ENCODE measurements at places on chromosomes 16 and 17.
A peak's percentile ranks its signal among the peaks of the same experiment; 100 is the strongest.

GRCh38 chr16:84753412-84754326 is 53.9 kb downstream of the USP10 start:
- no peak for DNase-seq

- no peak for DNase-seq
These were observed 18.8 kb upstream of the TMEM220 start for GRCh38 chr17:10748531-10749181.

DNA sequence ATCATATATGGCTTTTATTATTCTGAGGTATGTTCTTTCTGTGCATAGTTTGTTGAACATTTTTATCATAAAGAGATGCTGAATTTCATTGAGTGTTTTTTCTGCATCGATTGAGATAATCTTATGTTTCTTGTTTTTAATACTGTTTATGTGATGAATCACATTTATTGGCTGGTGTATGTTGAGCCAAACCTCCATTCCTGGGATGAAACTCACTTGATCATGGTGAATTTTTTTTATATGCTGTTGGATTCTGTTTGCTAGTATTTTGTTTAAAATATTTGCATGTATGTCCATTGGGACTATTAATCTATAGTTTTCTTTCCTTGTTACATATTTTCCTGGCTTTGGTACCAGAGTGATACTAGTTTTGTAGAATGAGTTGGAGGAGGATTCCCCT is 500.2 kb downstream of the CDH11 start:
- no peak for DNase-seq

GRCh38 chr17:44898768-44899073 is 524 bp downstream of the EFTUD2 start:
- peak; percentile 51 for DNase-seq

GRCh38 chr16:58732545-58733247 is 1.4 kb downstream of the GOT2 start:
- no peak for DNase-seq

DNA sequence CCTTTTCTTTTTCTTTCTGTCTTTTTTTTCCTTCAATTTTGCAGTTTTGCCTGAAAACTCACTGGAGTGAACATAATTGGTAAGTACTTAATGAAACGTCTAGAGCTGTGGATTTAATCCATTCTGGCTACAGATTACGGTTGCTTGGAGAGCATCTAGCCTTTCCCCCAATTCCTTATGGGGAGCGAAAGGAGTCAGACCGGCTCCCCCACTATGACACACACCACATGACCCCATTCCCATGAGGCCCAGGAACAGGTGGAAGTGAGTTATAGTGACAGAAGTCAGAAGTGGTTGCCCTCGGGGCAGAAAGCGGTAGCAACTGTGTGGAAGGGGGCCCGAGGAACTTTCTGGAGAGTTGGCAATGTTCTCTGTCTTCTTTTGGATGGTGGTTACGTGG is 41.2 kb downstream of the EMP2 start:
- DNase-seq = no peak

- DNase-seq = no peak
These were observed 30.9 kb upstream of the SUPT4H1 start for GRCh38 chr17:58382872-58383242.

DNA sequence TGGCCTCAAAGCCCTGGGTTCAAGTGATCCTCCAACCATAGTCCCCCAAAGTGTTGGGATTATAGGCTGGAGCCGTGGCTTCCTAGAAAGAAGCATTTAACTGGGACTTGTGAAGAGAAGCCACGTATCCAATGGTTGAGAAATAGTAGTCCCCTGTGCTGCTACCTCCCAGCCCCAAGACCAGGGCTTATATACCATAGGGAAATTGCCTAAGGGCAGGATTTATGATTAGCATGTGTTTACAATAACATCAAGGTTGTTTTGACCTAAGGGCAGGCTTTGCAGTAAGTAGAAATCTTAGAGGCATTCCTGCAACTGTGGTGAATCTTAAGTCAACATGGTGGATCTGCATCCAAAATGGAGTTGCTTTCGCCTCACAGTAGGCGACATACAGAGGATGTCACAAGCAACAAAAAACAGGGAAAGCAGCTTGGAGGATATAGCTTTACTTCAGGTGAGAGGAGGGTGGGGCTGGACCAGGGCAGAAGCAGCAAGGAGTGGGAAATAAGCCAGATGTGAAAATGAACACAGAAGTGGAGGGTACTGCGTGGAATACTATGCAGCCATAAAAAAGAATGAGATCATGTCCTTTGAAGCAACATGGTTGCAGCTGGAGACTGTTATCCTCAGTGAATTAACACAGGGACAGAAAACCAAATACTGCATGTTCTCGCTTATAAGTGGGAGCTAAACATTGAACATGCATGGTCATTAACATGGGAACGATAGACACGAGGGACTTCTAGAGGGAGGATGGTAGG is 18.7 kb upstream of the NSMCE1 start:
- no peak for DNase-seq

DNA sequence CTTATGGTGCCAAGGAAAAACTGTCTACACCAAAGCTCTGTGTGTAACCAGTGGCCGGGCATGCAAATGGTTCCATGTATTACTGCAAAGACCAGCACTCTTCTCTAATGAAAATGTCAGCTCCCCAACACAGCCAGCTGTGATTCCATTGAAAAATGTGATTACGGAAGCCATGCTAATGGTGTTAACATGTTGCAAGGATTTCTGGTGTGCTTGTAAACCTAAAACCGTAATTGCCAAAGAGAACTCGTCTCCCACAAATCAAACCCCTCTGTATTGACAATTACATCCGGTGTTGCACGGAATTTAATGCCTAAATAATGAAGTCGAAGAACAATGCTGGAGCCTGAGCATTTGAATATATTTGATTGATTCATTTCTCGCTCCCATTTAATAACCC is 351.7 kb downstream of the NPIPA8 start:
- DNase-seq = no peak

GRCh38 chr17:81422776-81423697 is 27.8 kb downstream of the BAHCC1 start:
- peak; percentile 85 for DNase-seq

DNA sequence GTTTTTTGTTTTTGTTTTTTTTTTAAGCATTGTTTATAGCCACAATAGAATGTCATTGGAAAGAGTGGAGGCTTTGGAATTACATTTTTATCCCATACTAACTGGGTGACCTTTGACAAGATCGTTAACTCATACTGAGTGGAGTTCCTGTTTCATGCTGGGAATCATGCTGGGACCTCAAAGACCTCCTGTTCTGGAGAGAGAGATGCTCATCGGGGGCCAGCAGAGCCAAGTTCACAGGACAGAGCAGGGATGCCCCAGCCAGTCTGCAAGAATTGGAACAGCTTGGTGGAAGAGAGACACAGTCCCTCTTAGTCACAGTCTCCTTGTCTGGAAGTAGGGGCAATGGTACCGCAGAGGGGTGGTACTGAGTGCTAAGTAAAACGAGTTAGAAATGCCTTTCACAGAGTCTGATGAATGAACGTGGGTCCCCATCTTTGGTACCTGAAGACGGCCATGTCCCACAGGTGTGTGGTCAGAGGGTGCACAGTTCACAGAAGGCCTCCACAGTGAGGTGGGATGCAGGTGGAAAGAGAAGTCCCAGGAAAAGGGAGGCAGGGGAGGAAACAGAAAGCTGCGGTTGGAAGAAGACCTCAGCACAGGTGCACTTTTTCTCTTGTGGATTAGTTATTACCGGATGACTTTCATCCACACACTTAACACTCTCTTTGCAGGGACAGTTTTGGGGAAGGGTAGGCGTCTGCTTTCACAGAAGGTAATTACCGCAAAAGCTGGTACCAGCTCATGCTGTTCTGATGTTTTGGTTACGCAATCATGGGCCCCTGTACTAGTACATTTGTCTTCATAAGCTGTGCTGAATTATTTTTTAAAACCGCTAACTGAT is 147.8 kb downstream of the PRKCA start:
- DNase-seq = no peak

GRCh38 chr17:13958773-13959172 is 110.5 kb upstream of the COX10 start:
- DNase-seq = no peak

DNA sequence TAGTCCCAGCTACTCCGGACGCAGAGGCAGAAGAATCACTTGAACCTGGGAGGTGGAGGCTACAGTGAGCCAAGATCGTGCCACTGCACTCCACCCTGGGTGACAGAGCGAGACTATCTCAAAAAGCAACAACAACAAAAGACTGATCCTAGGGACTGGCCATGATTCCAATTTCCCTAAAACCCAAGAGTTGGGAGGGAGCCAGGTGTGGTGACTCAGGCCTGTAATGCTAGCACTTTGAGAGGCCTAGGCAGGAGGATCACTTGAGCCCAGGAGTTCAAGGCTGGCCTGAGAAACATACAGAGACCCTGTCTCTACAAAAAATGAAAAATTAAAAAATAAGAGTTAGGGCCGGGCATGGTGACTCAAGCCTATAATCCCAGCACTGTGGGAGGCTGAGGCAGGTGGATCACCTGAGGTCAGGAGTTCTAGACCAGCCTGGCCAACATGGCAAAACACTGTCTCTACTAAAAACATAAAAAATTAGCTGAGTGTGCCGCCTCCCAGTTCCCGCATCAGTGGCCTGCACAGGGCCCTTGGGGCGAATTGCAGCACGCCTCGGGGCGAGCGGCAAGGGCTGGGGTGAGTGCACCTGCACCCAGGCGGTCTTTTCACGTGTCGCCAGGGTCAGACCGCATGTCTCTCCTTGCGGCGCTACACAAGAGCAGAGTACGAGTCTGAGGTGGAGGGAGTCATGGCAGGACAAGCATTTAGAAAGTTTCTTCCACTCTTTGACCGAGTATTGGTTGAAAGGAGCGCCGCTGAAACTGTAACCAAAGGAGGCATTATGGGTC is 40.8 kb downstream of the CDH3 start:
- no peak for DNase-seq

DNA sequence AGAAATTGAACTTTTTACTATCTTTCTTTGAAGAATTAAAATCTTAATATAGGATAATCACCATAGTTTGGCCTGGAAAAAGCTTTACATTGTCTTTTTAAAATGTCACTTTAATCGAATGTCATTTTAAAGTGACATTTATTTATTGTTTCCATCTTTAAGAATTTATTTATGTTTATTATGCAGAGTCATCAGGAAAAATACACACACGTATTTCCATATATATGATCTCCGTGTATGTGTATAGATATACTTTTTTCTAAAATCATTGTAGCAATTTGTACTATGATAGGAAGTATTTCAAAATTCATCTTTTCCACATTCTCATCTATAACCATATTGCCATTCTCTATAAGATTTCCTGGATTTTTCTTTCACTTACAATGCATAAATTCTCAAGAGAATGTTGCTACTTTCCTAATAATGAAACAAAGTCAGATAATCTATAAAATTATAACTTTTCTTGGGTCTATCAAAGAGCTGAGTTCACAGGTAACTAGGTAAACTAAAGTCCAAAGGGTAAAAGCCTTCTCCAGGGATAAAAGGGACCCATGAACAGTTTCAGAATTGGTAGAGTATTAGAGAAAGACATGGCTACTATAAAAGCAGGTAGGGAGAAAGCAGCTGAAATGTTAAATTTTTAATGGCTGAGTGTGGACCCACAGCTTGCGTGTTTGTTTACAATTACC is 11.9 kb downstream of the ABCA8 start:
- DNase-seq = no peak

- DNase-seq = peak; percentile 70
These were observed 98.1 kb upstream of the DNAH17 start for GRCh38 chr17:78675316-78675616.

DNA sequence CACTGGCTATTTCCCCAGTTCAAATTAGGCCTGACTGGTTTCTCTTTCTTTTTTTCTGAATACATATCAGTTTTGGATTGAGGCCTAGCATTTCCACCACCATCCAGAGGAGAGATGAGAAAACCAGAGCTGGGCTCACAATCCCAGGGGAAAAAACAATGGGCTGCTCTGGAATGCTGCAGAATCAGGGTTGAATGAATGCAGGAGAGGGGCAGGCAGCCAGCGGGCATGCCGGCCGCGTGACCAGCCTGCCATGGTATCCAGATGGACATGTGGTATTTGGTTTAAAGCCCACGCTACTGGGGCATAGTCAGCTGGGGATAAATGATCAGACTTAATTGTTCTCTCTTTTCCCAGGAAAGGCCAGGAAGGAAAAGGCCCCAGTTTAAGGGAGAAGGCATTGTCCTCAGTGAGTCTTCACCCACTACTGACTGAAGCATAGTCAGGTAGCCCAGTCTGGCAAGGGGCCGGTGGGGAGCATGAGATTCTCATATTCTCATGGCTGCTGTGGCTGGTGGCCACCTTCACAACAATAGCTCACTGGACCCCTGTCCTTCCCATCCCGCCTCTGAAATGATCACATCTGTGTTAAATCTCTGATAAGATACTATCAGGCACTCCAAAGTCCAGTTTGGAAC is 38.7 kb upstream of the RHOT1 start:
- DNase-seq = no peak

DNA sequence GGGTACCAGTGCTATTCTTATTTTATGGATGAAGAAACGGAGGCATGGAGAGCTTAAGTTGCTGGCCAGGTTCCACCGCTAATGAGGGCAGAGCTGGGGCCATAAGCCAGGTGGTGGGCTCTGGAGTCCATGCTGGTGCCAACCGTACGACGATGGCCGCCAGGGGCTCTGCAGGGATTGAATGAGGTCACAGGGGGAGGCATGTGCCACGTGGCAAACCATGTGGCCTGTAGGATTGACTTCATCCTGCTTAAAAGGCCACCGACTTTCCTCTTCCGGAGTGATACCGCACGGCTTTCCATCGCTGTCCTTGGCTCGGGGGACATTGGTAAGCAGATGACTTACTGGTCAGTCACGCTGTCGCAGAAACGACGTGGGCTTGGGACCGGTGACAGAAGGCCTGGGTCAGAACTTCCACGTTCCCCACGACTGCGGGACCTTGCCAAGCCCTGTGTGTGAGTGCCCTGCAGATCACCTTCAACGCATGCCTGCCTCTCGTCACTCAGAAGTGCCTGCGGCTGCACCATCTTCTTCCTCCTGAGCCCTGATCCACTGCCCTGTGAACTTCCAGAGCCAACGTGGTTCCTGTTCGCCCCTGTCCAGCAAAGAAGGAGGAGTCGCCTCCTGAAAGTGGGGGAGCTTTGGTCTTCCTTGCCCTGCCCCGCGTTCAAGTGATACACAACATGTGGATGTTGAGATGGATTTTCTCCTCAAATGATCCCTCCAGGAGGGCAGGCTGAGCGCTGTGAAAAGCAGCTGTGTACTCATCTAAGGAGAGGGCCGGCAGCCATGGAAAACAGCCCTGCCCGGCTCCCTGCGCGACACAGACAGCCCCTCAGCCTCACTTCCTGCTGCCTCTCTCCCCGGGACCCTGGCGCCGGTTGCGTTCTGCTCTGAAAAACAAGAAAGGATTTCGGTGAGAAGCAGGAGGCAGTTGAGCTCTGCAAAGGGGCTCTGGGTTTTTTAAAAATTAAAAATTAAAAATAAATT is 176.7 kb downstream of the C16orf95 start:
- no peak for DNase-seq

GRCh38 chr16:83011939-83012338 is 385.2 kb downstream of the CDH13 start:
- no peak for DNase-seq
